CD4-positive, alpha-beta T cell treated with Interleukin-4 for 1 hour (primary cell): ENCODE measurements at places on chromosomes 6 and 20.
A peak's percentile ranks its signal among the peaks of the same experiment; 100 is the strongest.

DNA sequence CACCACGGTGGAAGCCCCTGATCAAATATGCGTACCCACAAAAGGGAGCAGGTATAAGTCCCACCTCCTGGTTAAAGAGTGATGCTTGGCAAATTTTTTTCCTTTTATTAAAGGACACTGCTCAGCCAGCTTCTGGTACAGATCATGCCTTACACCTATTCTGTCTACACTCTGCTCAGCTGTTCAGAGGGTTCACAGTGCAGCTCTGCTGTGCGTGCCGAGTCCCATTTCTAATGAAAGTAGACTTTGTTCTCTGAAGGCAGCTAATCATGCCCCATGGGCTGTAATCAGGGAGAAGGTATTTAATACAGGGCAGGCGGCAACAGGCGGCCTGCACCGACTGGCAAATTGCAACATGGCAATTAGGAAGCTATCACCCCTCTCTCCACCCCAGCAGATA, 16.3 kb downstream of the LRRC73 start:
- DNase-seq, result no peak

GRCh38 chr6:27888566-27888965, 23.6 kb downstream of the OR2B2 start:
- DNase-seq, result no peak

DNA sequence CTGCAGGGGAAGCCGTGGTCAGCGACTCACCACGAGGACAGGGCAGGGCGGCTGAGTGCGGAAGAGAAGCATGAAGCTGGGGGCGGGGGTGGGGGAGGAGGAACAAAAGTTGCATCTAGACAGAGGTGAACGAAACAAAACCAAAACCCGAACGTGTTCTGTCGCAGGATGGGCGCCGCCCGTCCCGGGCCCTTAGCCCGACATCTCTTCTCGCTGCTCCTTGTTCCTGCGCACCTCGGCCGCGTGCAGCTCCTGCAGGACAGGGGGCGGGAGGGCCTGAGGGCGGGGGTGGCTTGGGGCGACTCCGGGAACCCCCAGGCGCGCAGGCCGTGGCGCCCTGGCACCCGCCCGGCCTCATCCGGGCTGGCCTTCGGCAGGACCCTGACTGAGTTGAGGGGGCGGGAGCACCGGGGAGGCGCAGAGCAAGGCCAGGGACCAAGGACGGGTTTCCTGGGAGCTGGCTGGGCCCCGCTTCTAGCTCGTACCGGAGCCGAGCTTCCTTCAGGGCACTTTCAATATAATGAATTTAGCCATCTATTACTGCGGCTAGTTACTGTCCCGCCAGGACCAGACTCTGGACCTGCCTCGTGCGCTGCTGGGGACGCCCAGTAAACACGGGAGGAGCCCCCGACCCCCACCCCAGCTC, 12.0 kb downstream of the STMN3 start:
- peak; percentile 63 for DNase-seq

- no peak for DNase-seq
Observed at GRCh38 chr20:44419131-44419844, 56.4 kb upstream of the TTPAL start.

GRCh38 chr6:80639181-80639629, 532.7 kb downstream of the BCKDHB start:
- DNase-seq, result no peak

DNA sequence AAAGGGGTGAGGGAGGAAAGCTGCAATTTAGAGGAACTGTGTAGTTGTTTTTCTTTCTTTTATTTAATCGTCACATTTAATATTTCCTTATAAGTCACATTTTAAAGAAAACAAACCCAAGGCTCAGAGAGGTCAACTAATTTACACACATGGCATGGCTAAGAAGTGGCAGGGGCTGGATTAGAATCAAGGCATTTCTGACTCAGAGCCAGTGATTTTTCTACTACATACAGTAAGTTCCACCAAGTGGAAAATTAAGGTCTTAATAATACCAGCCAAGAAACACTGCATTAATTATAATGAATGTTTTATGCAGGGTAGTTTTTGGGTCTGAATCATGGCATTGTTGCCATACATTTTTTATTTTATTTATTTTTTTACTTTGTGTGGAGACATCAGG, 607.7 kb upstream of the CITED2 start:
- no peak for DNase-seq
